Osteoblast (primary cell): ENCODE measurements at places on chromosomes 11 and 22. TPM values are rescaled to one million over a fixed set of nuclear protein-coding genes. Genes with fewer than 3 reads are reported as not detected.

Gene MIOX
- total RNA-seq: under 0.01 TPM in 1 of 2 replicates, not detected in the other

Gene KCNJ1
- total RNA-seq: not detected in 2 replicates

Gene MAPK11
- 2.9 and 6.2 TPM in 2 replicates for total RNA-seq

Gene SLC22A12
- not detected in 2 replicates for total RNA-seq

Gene DNHD1
- 9.0 and 9.4 TPM in 2 replicates for total RNA-seq

Gene BTBD18
- not detected in 2 replicates for total RNA-seq

GRCh38 chr11:72683782-72684200 is 9.6 kb upstream of the PDE2A start:
- H3K4me3 ChIP-seq: no peak overlapping the region
- peaks cover 19% of the 10 kb centered on the region for H3K36me3 ChIP-seq
- peaks cover 11% of the 10 kb centered on the region for H3K4me1 ChIP-seq
- DNase-seq: peak; percentile 94

DNA sequence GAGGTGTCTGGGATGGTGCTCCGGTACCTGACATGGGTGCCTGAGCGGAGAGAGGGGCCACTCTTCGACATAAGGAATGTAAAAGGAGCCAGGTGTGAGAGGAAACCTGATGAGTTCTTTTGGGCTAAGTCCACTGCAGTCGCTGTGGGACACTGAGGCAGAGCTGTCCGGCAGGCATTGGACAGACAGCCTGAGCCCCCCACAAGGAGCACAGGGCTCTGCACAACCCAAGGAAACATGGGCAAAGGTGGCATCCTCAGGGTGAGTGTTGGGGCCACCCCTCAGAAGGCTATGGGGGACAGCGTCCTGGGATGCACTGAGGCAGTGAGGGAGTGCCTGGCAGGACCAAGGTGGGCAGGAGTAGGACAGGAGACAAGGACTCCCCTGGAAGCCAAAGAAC is 57.7 kb upstream of the EMID1 start:
- no peak overlapping the region for H3K27ac ChIP-seq
- H3K4me1 ChIP-seq: no peaks in the 10 kb centered on the region
- DNase-seq: no peak
- H3K36me3 ChIP-seq: no peaks in the 10 kb centered on the region
- peaks cover 9% of the 10 kb centered on the region for H3K27me3 ChIP-seq

- H3K27ac ChIP-seq: no peak overlapping the region
- H3K4me1 ChIP-seq: peaks cover 26% of the 10 kb centered on the region
- H3K27me3 ChIP-seq: no peaks in the 10 kb centered on the region
- H3K4me3 ChIP-seq: no peak overlapping the region
Observed at GRCh38 chr22:40631925-40632324, 4.6 kb downstream of the MRTFA start.

DNA sequence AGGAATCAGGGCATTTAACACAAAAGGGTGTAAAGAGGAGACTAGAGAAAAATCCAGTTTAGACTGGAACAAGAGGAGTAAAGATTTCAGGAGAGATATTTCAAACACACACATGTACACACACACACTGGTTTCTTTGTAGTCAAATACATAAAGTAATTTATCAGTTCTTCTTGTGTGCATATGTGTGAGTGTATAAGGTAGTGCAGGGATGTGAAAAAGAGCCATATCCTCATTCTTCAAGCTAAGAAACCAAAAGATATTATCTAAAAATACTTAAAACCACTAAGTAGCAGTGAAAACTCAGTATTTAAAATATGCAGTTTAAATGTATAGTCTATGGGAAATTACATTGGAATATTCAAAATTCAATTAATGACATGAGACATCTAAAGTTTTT is 52.5 kb upstream of the CARD18 start:
- H3K27ac ChIP-seq: no peak overlapping the region
- H3K36me3 ChIP-seq: no peaks in the 10 kb centered on the region
- no peak overlapping the region for H3K4me3 ChIP-seq
- no peaks in the 10 kb centered on the region for H3K27me3 ChIP-seq
- no peak for DNase-seq
- H3K4me1 ChIP-seq: no peaks in the 10 kb centered on the region

- H3K27ac ChIP-seq: no peak overlapping the region
- no peak for DNase-seq
Observed at GRCh38 chr11:34565417-34566207, 52.0 kb upstream of the ELF5 start.

DNA sequence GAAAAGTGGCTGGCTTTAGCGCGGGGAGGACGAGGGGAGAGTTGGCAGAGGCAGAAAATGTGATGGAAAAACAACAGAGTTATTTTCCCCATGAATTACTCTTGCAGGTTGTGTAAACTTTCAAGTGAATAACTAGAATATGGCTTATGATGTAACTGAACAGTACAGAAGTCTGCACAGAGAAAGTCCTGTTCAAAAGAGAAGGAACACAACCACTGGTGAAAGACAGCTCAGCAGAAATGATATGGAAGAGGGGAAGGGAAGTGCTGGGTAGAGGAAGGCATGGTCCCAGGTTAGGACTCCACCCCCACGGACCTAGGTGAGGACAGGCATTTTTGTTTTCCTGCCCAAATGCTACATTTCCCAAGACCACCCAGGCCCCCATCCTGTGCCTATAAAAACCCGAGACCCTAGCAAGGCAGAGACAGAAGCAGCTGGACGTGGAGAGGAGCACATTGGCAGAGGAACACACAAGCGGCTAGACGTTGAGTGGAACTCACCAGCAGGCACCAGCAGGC is 77.7 kb downstream of the MAML2 start:
- no peak overlapping the region for H3K4me3 ChIP-seq
- no peaks in the 10 kb centered on the region for H3K36me3 ChIP-seq
- no peak overlapping the region for H3K27ac ChIP-seq

DNA sequence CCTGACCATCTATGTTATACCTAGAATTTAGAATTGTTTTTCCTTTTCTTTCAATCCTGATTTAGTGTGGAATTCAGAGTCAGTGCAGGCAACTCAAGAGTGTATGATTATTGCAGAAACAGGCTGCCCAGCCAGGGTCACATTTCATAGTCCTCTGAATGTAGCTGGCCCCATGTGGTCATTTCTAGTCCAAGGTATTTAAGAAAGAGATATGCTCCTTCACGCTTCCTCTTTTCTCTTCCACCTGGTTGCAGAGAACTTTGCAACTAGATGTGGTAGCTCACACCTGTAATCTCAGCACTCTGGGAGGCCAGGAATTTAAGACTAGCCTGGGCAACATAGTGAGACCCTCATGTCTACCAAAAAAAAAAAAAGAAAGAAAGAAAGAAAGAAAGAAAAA is 27.6 kb upstream of the LDLRAD3 start:
- H3K36me3 ChIP-seq: no peaks in the 10 kb centered on the region
- no peak overlapping the region for H3K4me3 ChIP-seq
- H3K4me1 ChIP-seq: no peaks in the 10 kb centered on the region
- H3K27me3 ChIP-seq: peaks cover 12% of the 10 kb centered on the region
- H3K27ac ChIP-seq: no peak overlapping the region

GRCh38 chr11:21144531-21144930 is 475.1 kb downstream of the NELL1 start:
- no peak overlapping the region for H3K27ac ChIP-seq
- H3K4me3 ChIP-seq: no peak overlapping the region
- H3K4me1 ChIP-seq: no peaks in the 10 kb centered on the region
- DNase-seq: no peak
- no peaks in the 10 kb centered on the region for H3K27me3 ChIP-seq

- no peak for DNase-seq
- no peak overlapping the region for H3K4me3 ChIP-seq
- H3K4me1 ChIP-seq: peaks cover 87% of the 10 kb centered on the region
- H3K27ac ChIP-seq: peak overlapping the region; percentile 75
- no peaks in the 10 kb centered on the region for H3K27me3 ChIP-seq
Observed at GRCh38 chr22:46106279-46107022, 43.9 kb upstream of the PPARA start.

- DNase-seq: no peak
- no peaks in the 10 kb centered on the region for H3K27me3 ChIP-seq
- no peak overlapping the region for H3K27ac ChIP-seq
Observed at GRCh38 chr11:80849253-80849652, 1408.4 kb upstream of the TENM4 start.

DNA sequence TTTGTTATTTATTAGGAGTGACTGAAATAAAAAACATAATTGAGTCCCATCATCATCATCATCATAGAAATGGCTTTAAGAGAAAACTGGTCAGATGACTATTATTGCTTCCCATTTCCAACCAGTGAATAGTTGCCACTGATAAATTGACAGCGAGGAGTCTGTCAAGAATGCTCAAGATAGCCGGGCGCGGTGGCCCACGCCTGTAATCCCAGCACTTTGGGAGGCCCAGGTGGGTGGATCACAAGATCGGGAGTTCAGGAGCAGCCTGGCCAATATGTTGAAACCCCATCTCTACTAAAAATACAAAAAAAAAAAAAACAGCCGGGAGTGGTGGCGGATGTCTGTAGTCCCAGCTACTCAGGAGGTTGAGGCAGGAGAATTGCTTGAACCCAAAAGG is 1.9 kb downstream of the WBP2NL start:
- H3K27ac ChIP-seq: no peak overlapping the region
- peaks cover 5% of the 10 kb centered on the region for H3K27me3 ChIP-seq
- H3K36me3 ChIP-seq: no peaks in the 10 kb centered on the region
- no peaks in the 10 kb centered on the region for H3K4me1 ChIP-seq
- H3K4me3 ChIP-seq: no peak overlapping the region

DNA sequence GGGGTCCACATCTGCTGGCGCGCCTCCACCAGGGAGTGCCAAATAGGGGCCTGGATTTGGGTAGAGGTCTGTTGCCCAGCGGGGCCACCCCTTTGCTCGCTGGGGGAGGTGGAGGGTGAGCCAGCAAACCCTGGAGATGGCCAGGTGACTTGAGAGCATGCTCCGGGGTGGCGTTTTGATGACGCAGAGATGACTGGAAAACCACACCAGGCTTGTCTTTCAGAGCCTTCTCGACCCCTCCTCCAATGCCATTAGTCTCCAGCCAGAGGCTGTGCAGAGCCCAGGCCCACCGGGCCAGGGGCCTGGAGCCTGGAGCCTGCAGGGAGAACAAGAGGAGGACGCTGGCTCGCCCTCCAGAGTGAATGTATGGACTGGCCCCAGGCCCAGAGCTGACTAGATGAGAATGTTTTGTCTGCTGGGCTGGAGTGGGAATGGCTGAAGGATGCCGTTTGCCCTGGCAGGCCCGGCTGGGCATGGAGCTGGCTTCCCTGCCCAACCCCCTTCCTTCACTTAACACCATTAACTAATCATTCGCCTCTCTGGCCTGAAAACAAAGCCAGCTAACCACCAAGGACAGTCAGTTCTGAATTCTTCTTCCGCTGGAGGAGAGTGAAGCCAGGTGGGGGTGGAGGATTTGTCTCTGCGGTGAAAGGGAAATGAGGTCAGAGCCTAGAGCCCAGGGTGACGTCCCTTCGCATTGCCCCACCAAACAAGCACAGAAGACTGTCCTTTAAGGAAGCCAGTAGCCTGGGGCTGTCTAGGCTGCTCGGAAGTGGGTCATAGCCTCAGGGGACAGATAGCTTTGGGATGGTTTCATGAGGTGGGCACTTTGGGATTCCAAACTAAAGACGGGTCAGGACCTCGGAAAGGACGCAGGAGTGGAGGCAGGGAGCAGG is 1.6 kb upstream of the MCAM start:
- peak overlapping the region; percentile 20 for H3K4me3 ChIP-seq
- peak overlapping the region; percentile 92 for H3K27ac ChIP-seq
- H3K4me1 ChIP-seq: peaks cover 56% of the 10 kb centered on the region
- H3K36me3 ChIP-seq: peaks cover 5% of the 10 kb centered on the region
- DNase-seq: peak; percentile 99
- no peaks in the 10 kb centered on the region for H3K27me3 ChIP-seq

GRCh38 chr22:46028106-46028991 is 51.4 kb upstream of the WNT7B start:
- no peak overlapping the region for H3K27ac ChIP-seq
- no peaks in the 10 kb centered on the region for H3K27me3 ChIP-seq
- H3K4me1 ChIP-seq: peaks cover 6% of the 10 kb centered on the region
- no peaks in the 10 kb centered on the region for H3K36me3 ChIP-seq
- peak; percentile 45 for DNase-seq

- no peak overlapping the region for H3K4me3 ChIP-seq
- no peaks in the 10 kb centered on the region for H3K4me1 ChIP-seq
- peaks cover 3% of the 10 kb centered on the region for H3K27me3 ChIP-seq
- DNase-seq: no peak
Observed at GRCh38 chr11:131833366-131833765, 463.0 kb downstream of the NTM start.

DNA sequence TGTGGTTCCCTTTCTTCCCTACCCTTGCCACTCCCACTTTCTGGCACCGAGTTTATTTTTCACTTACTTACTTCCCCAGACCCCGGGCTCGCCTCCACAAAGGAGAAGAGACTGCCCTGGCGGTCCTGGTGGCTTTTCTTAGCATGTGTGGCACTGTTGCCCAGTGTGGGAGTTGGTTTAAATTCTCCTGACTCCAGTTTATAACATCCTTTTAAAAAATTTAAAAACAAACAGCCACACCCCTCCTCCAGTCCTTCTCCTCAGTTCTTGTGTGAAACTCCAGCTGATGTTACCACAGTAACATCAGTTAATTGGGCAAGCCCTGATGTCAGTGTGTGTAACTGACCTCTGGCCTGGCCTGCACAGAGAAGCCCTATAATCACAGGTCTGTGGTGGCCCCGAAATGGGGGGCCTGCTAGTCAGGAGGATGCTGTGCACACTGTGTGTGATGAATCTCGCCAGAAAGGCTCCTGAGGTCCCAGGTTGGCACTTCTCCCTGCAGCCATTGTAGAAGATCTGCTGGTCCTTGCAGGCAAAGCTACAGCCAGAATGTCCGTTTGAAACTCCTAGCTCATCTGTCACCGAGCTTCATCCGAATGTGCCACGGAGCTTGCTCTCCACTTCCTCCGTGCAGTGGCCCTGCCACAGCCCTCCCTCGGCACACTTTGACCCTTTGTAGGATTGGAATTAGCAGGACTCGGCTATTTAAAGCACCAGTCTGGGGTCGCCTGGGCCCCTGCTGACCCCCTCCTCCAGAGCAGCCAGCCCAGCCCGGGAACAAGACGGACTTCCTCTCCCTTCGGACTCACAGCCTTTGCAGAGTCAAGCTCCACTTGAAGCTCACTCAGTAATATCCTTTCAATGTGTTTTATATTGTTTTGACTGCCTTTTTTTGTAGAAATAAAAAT is 7.6 kb downstream of the YDJC start:
- peak; percentile 69 for DNase-seq
- H3K4me3 ChIP-seq: no peak overlapping the region
- peaks cover 5% of the 10 kb centered on the region for H3K4me1 ChIP-seq
- H3K27ac ChIP-seq: no peak overlapping the region
- peaks cover 26% of the 10 kb centered on the region for H3K36me3 ChIP-seq

- no peak overlapping the region for H3K4me3 ChIP-seq
- H3K27ac ChIP-seq: no peak overlapping the region
- H3K27me3 ChIP-seq: peaks cover 54% of the 10 kb centered on the region
- peak; percentile 99 for DNase-seq
- no peaks in the 10 kb centered on the region for H3K4me1 ChIP-seq
Observed at GRCh38 chr11:120108154-120108784, 29.6 kb downstream of the TRIM29 start.

DNA sequence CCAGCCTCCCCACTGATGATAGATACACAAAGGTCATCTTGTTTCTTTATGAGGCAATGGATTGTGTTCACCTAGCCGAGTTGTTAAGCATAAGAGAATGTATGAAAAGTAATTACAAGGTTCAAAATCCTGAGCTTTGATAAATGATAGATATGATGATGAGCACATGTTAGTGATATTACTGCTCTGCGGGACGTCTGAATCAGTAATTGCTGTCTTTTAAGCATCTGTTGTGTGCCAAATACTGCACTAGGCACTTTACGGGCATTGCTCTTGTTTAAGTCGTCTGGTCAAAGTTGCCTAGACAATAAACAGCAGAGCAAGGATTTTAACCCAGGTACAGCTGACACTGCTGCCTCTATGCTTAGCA is 559 bp upstream of the RNF141 start:
- H3K36me3 ChIP-seq: no peaks in the 10 kb centered on the region
- H3K4me1 ChIP-seq: peaks cover 32% of the 10 kb centered on the region
- no peaks in the 10 kb centered on the region for H3K27me3 ChIP-seq
- peak overlapping the region; percentile 78 for H3K4me3 ChIP-seq
- DNase-seq: no peak
